ENCODE measurements at places on chromosomes 16 and 17.

DNA sequence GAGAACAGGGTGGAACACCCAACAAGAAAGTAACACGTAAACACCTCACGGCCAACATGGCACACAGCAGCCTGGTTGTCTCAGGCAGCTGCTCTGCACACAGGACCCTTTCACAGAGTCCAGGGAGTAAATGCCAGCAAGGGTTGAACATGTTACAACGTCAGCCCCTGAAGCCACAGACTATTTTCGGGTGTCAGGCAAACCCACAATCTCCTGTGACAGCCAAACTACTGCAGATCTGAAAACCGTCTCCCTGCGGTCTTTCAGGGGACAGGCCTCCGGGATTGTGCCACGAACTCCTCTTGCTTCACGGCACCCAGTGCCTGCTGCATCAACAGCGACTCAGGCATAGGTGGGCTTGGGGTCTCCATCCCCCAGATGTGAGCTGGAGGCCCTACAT lies 127.7 kb downstream of the XYLT1 start:
- no peak for DNase-seq

DNA sequence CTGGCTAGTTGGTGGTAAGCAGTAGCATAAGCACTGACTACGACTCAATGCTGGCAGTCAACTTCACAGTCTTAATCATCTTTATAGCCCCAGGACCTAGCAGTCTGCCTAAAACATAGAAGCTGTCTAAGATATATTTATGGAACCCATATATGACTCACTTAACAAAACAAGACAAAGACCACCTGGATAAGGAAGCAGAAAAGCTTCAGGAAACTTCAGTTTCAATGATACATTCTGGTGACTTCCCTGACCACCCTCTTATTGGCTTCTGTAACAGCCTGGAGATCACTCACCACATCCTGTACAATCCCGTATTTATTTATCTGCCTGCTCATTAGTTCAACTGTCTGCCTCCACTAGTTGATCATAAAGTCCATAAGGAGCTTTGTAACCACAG lies 95.5 kb downstream of the PMP22 start:
- no peak for DNase-seq

DNA sequence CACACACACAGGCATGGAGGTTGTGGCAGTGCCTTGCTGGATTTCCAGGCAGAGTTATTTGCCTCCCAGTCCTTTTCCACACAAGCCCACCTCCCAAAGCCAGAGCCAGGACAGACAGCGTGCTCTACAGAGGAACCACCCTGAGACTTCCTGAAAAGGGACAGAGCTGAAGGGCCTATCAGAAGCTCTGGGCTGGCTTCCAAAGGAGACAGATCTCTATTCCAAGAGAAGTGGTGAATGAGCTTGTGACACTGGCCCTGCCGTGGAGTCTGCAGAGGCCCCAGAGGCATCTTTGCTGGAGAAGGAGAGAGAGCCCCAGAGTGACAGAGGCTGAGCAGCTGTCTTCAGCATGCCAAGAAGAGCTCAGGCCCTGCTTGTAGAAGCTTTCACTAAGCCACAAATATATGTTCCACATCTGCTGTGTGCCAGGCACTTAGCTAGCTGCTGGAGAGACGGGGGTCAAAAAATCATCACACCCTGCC lies 8.3 kb upstream of the LPCAT2 start:
- no peak for DNase-seq

GRCh38 chr17:182050-182751 lies 751 bp upstream of the DOC2B start:
- DNase-seq, result no peak

DNA sequence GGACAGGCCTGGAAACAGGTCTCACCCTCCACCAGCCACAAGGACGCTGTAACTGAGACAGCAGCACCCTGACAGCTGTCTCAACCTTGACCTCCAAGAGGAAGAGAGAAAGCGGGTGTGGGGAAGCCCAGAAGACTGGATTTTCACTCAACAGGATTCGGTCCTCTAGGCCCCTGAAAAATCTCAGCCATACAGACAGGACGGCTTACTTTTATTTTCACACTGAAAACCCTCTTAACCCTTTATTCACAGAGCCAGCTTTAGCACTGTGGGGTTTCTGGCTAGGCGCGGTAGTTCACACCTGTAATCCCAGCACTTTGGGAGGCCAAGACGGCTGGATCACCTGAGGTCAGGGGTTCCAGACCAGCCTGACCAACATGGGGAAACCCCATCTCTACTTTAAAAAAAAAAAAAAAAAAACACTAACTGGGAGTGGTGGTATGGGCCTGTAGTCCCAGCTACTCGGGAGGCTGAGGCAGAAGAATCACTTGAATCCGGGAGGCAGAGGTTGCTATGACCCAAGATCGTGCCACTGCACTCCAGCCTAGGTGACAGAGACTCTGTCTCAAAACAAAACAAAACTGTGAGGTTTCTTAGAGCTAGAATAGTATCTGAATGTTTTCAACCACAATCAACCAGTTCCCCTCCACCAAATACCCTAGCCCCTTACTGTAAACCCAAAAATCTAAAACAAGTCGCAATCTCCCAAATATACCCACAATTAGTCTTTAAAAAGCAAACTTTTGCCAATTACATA lies 5.3 kb downstream of the ANKRD11 start:
- DNase-seq, result no peak

DNA sequence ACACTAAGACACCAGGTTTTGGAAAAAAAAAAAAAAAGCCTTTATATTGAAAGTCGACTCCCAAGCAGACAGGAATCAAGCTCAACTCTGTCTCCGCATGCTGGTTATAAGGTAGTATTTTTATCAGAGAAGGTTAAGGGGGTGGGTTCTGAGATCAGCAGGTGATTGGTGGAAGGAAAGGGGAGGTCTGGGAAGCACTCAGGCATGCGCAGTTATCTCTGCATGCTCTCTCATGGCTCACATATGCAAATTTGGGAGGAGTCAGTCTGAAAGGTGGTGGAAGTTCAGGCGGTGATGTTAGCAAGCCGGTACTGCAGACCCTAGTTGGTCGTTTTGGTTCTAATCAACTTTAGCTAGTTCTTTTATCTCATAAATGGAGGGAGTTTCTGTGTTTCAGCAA lies 357.6 kb upstream of the C16orf82 start:
- DNase-seq, result no peak

GRCh38 chr16:75931043-75931442 lies 204.8 kb upstream of the CPHXL start:
- DNase-seq, result peak; percentile 65

- no peak for DNase-seq
Measured at GRCh38 chr16:89826531-89827382, 1.5 kb upstream of the SPIRE2 start.

DNA sequence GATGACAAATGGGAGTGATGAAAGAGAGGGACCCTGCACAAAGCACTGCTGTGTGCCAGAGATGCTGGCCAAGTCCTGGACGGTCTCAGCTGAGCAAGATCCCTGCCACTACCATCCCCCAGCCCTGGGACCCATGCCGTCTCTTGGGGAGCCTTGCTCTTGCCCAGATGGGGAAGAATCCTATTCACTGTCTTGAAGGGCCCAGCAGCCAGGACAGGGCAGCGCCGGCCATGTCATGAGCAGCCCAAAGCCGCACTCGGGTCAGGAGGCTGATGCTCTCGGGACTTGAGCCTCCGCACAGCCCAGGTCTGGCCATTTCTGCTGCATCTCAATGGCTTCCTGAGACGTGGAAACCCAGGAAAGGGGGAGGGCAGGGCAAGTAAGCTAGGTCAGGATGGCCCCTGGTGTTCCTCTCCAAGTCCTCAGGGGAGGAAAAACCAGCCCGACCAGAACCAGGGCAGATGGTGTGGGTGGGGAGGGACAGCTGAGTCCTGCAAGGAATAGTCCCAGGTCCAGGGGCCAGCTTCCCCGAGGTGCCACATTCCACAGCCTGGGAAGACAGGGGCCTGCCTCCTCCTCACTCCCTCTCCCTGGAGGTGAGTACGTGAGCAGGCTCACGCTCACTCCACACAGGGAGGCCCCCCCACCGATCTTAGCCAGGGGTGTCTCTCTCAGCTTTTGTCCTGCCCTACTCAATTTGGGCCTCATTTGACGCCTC lies 7.8 kb upstream of the KRT19 start:
- no peak for DNase-seq

GRCh38 chr17:39599004-39599664 lies 8.6 kb downstream of the NEUROD2 start:
- no peak for DNase-seq

DNA sequence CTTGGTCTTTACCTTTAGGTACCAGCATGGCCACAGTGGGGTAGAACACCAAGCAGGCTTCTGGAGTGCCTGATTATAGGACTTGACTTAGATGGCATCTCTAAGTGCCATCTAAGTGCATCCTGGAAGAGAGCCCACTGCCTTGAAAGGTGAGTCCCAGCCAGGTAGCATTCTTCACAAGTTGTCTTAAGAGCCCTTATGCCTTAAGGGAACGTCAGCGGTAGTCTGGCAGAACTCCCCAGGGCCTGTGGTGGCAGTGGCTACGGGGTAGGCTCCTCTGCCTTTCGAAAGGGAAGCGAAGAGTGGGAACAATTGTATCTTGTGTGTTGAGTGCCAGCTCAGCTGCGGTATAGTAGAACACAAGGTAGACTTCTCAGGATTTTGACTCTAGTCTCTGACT lies 549.0 kb downstream of the HS3ST4 start:
- no peak for DNase-seq

- peak; percentile 30 for DNase-seq
Measured at GRCh38 chr17:61805399-61805798, 57.9 kb downstream of the BRIP1 start.

- peak; percentile 27 for DNase-seq
Measured at GRCh38 chr16:13291591-13292333, 390.4 kb downstream of the SHISA9 start.

DNA sequence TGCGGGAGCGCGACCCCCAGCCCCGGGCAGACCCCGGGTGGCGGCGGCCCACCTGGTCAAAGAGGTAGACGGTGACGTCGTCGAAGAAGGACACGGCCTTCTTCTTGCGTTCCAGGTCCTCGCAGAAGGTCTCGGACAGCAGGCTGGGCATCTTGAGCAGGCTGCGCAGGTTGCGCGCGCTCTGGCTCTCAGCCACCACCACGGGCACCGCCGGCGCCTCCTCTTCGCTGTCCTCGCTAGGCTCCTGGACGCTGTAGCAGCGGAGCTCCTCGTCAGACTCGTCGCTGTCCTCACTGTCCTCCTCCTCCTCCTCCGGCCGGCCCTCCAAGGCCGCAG lies 45.2 kb upstream of the PVALEF start:
- no peak for DNase-seq

DNA sequence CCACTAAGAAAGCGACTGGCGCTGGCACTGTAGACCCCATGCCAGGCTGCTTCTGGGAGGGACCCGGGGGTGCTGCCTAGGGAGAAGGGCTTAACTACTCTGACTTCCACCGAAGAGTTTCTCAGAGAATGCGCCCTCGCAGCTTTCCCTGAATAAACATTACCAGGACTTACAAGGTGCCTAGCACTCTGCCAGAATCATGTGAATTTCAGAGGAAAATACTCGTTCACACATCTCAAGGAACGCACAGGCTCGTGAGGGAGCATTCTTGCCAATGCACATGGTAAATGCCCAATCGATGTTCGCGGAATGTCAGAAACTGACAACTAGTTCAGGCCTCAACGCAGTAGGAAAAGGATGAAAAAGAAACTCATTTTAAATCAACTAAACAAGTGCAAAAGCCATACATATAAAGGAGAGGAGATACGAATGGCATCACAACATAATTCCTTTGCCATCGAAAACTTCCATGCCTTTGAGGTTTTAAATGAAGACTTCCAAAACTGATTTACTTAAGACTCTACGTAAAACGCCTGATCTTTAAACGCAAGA lies 999 bp downstream of the CMC2 start:
- no peak for DNase-seq

- peak; percentile 64 for DNase-seq
Measured at GRCh38 chr16:12613131-12613991, 190.3 kb downstream of the CPPED1 start.

DNA sequence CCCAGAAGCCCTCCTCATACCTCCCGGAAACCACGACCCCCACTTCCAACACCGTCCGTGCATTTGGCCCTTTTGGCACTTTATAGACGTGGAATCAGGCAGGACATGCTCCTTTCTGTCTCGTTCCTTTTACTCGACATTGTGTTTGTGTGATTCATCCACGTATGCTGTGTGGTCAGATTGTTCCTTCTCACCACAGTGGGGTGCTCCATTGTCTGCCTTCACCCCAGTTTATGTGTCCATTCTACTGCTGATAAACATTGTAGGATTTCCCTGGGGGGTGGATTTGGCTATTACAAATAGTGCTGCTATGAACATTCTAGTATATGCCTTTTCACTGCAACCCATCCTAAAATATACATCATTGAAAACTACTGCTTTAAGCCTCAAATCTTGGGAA lies 28.9 kb upstream of the RPH3AL start:
- DNase-seq, result no peak

GRCh38 chr17:60248618-60249289 lies 99.0 kb downstream of the CA4 start:
- no peak for DNase-seq

GRCh38 chr17:64028874-64029464 lies 8.5 kb upstream of the ICAM2 start:
- peak; percentile 77 for DNase-seq

- no peak for DNase-seq
Measured at GRCh38 chr16:70676675-70677498, 9.0 kb downstream of the MTSS2 start.

- no peak for DNase-seq
Measured at GRCh38 chr16:23949630-23950290, 114.0 kb downstream of the PRKCB start.

GRCh38 chr17:57557834-57558681 lies 187.0 kb downstream of the CCDC182 start:
- DNase-seq, result peak; percentile 97

DNA sequence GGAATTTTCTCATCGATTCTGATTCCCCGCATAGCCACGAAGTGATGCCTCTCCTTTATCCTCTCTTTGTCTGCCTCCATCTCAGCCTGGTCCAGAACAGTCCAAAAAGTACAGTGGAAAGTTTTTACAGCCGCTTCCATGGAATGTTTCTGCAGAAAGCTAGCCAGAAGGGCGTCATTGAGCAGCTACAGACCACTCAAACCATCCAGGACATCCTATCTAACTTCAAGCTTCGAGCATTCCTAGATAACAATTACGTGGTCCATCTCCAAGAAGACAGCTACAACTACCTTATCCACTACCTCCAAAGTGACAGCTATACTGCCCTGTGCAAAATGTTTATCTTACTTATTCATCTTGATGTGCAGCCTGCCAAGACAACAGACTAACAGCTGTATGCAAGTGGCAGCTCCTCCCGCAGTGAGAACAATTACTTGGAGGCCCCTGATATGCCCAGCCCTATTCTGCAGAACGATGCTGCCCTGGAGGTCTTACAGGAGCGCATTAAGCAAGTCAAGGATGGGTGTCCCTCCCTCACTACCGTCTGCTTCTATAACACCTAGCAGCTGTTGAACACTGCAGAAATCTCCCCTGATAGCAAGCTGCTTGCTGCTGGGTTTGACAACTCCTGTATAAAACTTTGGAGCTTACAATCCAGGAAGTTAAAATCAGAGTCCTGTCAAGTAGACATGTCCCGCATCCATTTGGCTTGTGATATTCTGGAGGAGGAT lies 38.9 kb downstream of the SLFN12L start:
- DNase-seq, result no peak

DNA sequence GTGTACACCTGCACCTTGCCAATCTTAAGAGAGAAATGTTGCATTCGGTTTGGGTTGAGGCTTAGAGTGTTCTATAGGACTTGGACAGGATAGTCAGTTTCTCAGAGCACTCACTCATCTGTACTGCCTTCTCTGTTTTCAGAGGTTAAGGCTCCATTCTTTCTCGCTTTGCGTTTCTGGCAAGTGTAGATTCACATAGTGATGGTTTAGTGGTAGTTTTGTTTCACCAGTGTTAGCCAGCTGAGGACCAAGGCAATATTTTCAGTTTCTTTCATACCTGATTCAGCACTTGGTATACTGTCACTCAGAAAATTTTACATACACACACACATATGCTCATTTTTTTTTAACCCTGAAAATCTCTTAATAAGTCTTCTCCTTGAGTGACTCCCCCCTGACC lies 1.3 kb downstream of the ATXN1L start:
- DNase-seq, result no peak

Measured in urothelium cell line (cell line).